ENCODE measurements at places on chromosomes 12 and 14.

GRCh38 chr14:98177551-98177950 is 1094.4 kb downstream of the BCL11B start:
- no peak for DNase-seq

DNA sequence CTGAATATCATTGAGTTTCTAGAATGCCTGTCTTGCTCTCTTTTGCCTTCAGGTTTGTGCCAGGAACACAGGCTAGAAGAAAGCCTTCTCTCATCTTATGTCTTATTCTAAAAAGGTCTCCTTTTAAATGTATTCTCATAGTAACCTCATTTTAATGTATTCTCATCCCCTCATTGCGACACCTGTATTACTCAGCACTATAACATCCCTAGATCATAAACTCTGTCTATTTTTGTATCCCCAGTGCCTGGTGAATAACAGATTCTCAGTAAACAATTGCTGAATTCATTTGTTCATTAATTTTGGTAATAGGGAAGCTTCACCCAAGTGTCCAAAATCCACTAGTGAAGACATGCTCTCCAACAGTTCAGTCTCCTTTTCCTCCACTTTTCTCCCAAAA is 8.8 kb upstream of the LRRK2 start:
- no peak for DNase-seq

GRCh38 chr12:3725388-3726115 is 27.4 kb downstream of the CRACR2A start:
- no peak for DNase-seq

DNA sequence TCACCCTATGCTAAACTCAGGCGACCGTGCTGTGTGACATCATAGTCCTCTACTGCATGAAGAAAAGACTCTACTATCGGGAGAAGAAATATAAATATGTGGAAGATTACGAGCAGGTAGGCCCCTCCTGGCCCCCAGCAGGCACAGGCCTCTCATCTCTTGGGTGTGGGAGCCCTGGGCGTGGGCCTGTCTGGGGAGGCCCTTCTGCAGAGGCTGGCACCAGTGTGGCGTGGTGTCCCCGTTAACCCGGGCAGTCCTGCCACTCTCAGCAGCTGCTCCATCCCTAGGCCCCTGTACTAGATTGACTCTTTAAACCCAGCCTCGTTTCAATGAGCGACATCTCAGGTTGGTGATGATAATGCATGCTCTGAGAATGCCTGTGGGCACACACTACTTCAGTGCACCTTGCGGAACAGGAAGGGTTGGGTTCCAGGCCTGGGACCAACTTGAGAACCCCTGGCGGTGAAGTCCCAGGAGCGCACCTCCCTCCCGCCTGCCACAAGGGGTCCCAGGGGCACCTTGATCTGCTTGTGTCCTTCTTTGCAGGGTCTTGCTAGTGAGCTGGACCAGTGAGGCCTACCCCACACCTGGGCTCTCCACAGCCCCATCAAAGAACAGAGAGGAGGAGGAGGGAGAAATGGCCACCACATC is 23.2 kb downstream of the P2RX4 start:
- DNase-seq = no peak

- no peak for DNase-seq
These were observed 25.7 kb downstream of the TBC1D15 start for GRCh38 chr12:71865166-71865713.

- DNase-seq = no peak
These were observed 87.6 kb downstream of the EML1 start for GRCh38 chr14:99880651-99881420.

- no peak for DNase-seq
These were observed 220.6 kb upstream of the RGS6 start for GRCh38 chr14:71711619-71712018.

DNA sequence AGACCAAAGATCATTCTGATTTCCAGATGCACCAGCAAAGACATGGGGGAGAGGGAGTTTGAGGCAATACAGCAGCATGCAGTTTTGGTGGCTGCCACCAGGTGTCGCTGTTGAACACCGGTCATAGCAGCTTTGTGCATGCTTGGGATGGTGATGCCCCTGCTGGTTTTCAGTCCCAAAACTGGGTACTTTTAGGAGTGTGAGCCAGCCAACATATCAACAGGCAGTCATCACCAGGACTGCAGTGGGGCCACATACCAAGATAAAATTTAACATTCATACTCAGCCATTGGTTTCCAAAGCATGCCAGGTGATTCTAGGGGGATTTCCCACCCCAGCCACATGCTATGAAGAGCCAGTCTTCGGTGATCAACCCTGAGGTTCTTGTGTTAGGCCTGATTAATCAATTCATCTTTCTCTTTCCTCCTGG is 64.2 kb downstream of the PHETA1 start:
- DNase-seq = no peak

DNA sequence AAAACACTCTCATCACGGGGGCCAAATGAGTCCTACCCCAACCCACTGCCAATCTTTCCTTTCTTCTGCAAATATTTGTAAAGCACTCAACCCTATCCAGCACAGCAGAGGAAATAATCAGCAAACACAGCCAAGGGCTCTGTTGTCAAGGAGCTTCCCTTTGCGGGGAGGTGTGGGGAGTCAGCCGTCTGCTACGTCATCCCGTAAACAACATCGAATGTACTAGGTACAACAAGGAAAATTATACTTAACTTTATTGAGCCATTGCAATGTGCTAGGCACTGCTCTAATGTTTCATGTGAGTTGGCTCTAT is 22.8 kb downstream of the TMEM63C start:
- no peak for DNase-seq

DNA sequence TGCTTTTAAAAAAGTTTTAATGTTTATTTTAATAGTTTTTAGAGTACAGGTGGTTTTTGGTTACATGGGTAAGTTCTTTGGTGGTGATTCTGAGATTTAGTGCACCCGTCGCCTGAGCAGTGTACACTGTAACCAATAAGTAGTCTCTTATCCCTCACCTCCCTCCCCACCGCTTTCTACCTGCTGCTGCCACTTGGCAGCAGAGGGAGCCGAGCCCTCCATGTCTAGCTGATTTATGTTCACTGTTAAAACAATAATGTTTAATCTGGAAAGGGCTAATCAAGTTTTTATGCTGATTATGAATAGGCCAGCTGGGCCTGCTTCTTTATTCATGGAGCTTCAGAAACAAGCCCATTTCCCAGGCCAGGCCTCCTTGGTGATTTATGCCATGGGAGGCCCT is 73.1 kb downstream of the ADCK1 start:
- DNase-seq = no peak

DNA sequence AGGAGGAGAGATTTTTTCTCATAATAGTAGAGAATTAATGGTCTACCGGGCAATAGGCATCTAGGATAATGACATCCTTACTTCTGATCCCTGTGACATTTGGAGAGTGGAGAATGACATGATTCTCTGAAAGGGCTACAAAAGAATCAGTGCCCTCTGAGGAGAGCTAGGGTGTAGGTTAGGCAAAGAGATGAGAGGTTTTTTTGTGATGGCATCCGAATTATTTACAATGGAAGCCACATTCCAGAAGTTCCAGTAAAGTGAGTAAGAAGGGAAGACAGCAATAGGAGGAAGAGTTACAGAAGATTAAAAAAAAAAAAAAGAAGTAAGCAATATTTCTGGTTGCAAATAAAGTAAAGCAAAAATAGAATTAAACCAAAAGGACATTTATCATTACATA is 478.0 kb downstream of the RMST start:
- DNase-seq = no peak

GRCh38 chr14:64844272-64844671 is 35.4 kb downstream of the SPTB start:
- DNase-seq = no peak

DNA sequence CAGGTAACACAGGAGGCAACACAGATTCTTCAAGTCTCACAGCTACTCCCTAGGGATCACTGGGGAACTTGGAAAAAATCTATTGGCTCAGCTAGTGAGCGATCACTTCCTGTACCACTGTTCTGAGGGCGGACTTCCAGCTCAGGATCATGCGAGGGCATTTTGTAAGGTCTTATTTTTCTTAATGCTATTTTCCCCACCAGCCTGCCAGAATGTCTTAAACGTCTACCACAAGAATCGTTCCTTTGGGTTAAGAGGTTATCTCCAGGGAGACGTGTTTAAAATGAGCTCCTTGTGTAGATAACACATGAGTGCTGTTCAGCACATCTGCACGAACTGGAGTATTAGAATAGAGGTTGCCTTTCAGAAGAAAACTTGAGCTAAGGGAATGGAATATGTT is 162.6 kb downstream of the ETNK1 start:
- DNase-seq = no peak

DNA sequence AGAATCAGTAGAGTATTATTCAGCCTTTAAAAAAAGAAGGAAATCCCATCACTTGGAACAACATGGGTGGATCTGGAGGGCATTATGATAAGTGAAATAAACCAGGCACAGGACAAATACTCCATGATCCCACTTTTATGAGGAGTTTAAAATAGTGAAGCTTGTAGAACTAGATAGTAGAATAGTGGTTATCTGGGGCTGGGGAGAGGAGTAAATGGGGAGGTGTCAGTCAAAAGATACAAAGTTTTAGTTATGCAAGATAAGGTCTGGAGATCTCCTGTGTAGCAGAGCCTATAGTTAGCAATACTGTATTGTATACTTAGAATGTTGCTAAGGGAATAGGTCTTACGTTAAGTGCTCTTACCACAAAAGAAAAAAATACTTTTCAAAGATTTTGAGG is 64.9 kb downstream of the RIC8B start:
- no peak for DNase-seq

DNA sequence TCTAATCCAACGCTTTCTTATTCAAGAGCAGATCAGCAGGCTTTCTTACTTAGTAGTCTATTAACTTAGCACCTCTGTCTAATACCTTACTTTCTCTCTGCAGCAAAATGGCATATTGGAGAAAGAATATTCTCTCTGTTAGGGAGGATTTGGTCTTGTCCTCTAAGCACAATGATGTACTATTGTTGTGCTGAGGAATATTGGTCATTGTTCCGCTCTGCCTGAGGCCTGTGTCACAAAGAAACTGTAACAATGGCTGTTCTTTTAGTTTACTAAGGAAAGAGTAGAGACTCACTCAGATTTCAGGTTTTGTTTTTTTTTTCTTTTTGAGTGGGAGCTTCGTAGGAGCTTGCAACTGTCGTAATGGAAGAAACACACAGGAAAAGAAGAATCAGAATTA is 1358.8 kb downstream of the LRFN5 start:
- no peak for DNase-seq

- DNase-seq = no peak
These were observed 4.1 kb downstream of the RDH16 start for GRCh38 chr12:56953314-56953713.

GRCh38 chr12:26027401-26027800 is 68.9 kb downstream of the RASSF8 start:
- no peak for DNase-seq

DNA sequence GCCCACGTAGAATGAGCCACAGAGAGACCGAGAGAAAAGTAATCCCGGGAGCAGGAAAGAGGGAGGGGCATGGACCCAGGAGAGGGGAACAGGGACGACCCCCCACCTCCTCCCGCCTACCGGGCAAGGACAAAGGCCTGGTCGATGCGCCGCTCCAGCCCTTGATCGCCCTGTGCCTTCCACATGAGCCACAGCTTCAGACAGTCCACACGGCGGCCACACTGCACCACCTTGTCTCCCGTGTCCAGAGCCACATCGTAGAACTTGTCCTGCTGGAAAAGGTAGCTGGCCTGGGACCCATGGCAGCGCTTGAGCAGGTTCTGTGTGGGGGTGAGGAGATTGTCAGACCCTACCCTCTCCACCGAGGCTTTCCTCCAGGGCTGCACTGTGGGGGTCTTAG is 20.5 kb upstream of the ZNF740 start:
- no peak for DNase-seq

GRCh38 chr12:80165746-80166145 is 66.4 kb downstream of the OTOGL start:
- DNase-seq = no peak

GRCh38 chr14:58625438-58625837 is 12.3 kb upstream of the DACT1 start:
- no peak for DNase-seq

GRCh38 chr12:117580718-117581062 is 219.3 kb upstream of the NOS1 start:
- no peak for DNase-seq

- DNase-seq = no peak
These were observed 33.4 kb downstream of the SUSD6 start for GRCh38 chr14:69644814-69645213.

- no peak for DNase-seq
These were observed 280.5 kb downstream of the DPF3 start for GRCh38 chr14:72613231-72613974.

GRCh38 chr12:96354326-96354725 is 45.9 kb downstream of the CDK17 start:
- no peak for DNase-seq

GRCh38 chr14:20611277-20611676 is 20.1 kb upstream of the RNASE12 start:
- DNase-seq = no peak

- no peak for DNase-seq
These were observed 19.0 kb upstream of the OVCH1 start for GRCh38 chr12:29516431-29516875.

All from HepG2 (cell line).